Occipital lobe (tissue), 3 donors: ENCODE measurements at places on chromosomes 16 and 17. TPM values are rescaled to one million over a fixed set of nuclear protein-coding genes. Genes with fewer than 3 reads are reported as not detected.

GRCh38 chr17:77391668-77392375 is 251.1 kb downstream of the SEC14L1 start:
- no peak for DNase-seq

DNA sequence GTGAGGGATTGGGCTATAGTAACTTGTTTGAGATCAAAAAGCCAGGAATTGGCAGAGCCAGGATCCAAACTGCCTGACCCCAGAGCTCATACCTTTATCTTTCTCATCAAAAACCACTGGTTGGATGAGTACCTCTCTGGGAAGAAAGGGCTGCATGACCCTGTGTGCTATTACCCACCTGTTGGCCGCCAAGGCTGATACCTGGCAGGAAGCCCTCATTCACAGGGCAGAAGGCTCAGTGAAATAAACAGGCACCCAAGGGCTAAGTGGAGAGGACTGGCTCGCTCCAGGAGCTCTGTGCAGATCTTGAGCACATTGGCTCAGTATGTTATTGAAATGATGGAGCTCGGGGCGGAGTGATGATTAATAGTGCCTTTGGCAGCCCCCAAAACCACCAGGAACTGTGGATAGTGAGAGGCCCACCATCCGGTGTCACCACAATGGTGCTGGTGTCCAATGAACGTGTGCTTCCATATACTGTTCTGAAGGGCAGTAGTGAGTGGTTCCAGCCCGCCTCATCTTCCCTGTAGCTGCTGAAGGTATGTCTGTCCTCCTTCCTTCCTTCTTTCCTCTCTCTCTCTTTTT is 197.6 kb downstream of the MSI2 start:
- no peak for DNase-seq

GRCh38 chr16:79112462-79112861 is 488.1 kb downstream of the MAF start:
- no peak for DNase-seq

DNA sequence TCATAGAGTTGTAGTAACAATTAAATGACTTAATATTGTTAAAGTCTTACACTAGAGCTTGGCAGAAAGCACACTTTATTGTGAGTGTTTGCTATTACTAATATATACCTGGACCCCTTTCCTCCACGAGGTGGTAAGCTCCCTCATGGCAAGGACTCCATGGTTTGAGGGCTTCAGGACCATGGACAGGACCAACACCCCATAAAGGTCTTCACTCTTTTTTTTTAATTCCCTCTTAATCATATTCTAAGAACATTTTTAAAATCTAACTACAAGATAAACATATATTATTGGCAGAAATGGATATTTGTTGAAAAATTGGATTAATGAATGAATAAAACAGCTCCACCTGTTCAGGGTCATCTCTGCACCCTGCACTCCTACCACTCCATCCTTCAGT is 154.5 kb downstream of the CBLN1 start:
- DNase-seq: no peak

GRCh38 chr17:64618848-64619247 is 43.3 kb downstream of the SMURF2 start:
- no peak for DNase-seq

The RHOT2 gene
- 20.9 TPM for total RNA-seq

The SCNN1B gene
- not detected for total RNA-seq

The P3H4 gene
- 10.3 TPM for total RNA-seq
